ENCODE measurements at places on chromosomes 2 and 18. TPM values are rescaled to one million over a fixed set of nuclear protein-coding genes. Genes with fewer than 3 reads are reported as not detected.

The GALR1 gene
- 0.74 TPM for total RNA-seq

- DNase-seq = no peak
Measured at GRCh38 chr18:68083131-68083530, 566.6 kb upstream of the DSEL start.

DNA sequence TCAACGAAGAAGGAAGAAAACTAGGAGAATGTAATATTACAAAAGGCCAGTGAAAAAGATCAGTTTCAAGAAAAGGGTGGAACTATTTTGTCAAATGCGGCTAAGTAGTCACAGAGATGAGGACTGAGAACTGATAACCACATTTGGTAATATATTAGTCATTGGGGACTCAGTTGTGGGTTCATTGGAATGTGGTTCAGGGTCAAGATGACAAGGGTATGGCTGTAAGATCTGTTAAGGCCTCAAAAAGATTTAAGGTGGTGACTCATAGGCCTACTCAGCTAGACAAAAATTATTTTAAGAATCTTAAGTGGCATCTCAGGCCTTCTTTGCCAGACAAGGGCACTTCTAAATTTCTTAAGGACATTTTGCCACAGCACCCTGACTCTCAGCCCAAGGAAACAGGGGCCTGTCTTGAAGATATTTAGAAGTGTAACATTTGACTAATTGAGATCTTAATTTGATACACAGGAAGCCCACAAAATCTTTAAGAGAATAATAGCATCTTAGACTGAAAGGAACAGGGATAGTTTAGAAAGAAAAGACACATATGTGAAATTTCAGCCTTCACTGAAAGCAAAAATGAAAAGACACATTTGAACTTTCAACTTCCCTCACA lies 81.3 kb downstream of the STRADB start:
- no peak for DNase-seq

The FEV gene
- total RNA-seq = not detected

GRCh38 chr2:237222178-237222577 lies 136.5 kb downstream of the COPS8 start:
- no peak for DNase-seq

DNA sequence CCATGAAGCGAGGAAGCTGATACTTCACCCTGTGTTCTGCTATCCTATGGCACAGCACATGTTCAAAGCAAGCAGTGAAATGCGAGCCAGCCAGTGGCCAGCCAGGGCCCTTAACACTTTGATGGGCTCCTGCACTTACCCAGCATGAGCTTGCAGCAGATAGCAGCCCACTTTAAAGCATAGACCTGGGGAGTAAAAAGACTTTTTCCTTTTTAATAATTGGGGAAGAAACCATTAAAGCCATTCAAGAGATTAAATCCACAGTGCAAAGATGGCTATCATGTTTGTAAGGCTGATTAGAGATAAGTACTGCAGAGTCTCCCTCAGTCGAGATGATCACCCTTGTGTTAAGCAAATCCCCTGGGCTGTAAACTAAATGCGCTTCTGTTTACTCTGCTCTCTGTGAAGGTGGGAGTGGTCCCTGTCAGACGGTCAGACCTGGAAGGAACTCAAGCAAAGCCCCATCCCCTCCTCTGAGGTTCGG lies 15.7 kb downstream of the CCBE1 start:
- DNase-seq = no peak

All from GM23338 (cell line).